NCI-H226 (cell line): ENCODE measurements at places on chromosomes 12 and 14.

DNA sequence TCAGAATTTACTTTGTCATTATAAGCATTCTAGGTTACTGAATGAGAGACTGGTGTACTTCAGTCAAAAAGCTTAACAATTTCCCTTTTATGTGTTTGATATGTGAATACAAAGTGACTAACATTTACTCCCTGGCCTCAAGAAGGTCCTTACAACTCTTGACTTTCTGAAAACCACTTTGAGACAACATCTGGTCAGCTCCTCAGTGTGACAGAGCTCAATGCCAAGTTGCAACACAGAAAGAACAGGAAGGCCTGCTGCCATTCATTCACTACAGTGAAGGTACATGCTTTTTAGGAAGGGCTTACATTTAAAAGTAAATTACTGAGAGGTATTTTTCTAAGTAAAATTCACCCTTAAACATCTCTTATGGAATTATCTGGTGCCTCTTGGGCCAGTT is 2.3 kb upstream of the NAA30 start:
- no peak for DNase-seq

DNA sequence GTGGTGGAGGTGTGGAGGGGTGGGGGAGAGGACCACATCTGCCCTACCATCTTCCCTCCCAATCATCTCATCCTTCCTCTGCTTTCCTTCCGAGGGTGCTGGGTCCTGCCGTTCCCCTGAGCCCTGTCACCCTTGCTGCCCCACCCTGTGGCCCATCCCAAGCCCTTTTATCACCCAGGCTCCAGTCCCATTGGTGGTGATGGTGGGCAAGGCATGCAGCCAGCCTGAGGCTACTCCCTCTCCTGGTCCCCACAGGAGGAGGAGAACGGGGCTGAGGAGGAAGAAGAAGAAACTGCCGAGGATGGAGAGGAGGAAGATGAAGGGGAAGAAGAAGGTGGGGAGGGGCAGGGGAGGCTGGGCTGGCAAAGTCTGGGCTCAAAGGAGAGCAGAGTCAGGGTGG is 2.7 kb upstream of the LAG3 start:
- DNase-seq: no peak

- no peak for DNase-seq
Measured at GRCh38 chr12:98466640-98467400, 48.6 kb upstream of the TMPO start.

GRCh38 chr12:68180792-68181744 is 21.5 kb upstream of the IFNG start:
- DNase-seq: no peak

- peak; percentile 69 for DNase-seq
Measured at GRCh38 chr12:65634626-65635331, 189.5 kb upstream of the HMGA2 start.

GRCh38 chr14:34003691-34004090 is 52.8 kb upstream of the EGLN3 start:
- DNase-seq: no peak

DNA sequence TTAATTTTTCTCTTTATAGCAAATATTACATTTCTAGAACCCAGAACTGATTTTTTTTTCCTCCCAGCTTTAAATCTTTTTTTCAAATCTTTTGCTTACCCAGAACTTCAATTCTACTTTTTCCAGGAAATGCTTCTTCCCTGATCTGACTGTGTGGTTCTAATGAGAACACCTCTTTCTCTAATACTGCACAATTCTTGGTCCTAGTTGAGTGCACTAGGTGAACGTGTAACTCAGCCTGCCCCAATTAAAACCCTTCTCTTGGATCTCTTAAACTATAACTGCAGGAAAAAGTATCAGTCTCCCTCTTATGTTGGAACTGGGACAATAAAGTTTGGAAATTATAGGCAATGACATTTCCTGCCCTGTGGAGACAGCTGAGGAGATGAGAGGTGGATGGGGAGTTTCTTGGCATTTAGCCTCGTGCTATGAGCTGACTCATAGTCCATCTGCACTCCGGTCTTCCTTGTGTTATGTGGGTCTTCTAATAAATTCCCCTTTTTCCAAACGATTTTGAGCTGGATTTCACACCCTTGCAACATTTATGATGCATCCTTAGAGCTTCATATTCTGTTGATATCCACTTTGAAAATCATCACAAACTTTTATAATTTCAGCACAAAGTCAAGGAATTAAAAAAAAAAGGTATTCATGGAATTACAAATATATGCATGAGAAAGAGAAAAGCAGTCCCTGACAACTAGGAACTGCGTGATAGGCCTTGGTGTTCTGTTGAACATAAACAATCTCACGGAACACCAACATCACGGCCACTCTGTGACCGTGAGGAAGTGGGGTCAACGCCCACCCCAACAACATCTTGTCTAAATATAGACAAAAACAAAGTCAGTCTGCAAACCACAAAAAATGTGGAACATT is 52.4 kb downstream of the BRMS1L start:
- DNase-seq: peak; percentile 75

GRCh38 chr12:37666069-37666781 is 650.3 kb upstream of the ALG10B start:
- no peak for DNase-seq

DNA sequence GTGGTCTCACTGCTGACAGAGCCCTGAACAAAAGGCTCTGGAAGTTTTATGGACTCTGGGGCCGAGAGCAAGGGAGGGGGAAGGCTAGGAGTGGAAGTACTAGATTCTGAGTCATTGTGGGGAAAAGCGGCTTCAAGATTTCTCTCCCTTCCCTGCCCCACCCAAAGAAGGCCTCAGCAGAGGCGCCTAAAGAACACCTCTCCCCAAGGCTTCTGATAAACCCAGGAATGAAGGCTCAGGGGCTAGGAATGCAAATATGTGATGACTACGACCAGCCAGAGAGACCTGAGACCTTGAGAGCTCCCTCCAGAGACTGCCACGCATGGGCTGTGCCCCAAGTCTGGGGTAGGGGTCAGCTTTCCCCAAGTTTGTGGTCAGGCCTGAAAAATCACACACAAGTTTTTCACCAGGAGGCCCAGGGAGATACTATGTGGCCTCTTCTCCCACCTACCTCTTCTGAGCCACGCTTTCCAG is 130.7 kb upstream of the HIF1A start:
- peak; percentile 99 for DNase-seq

DNA sequence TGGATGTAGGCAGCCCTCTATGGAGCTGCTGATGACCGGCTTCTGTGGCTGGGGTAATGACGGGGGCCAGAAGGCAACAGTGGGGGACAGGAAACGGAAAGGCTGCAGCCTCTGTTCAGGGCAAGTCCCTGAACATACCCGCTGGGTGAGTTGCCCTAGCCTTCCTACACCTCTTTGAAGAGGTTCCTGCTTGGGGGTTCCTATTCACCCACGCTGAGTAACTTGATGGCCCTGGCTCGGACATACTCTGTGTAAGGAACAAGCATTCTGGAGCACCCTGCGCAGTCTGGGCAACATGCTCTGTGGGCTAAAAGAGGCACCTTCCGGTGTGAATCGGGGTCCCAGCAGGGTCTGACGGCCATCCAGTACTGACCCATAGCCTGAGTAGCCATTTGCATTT is 17.7 kb upstream of the GSC start:
- no peak for DNase-seq
